ENCODE measurements at places on chromosomes 5 and 9.

DNA sequence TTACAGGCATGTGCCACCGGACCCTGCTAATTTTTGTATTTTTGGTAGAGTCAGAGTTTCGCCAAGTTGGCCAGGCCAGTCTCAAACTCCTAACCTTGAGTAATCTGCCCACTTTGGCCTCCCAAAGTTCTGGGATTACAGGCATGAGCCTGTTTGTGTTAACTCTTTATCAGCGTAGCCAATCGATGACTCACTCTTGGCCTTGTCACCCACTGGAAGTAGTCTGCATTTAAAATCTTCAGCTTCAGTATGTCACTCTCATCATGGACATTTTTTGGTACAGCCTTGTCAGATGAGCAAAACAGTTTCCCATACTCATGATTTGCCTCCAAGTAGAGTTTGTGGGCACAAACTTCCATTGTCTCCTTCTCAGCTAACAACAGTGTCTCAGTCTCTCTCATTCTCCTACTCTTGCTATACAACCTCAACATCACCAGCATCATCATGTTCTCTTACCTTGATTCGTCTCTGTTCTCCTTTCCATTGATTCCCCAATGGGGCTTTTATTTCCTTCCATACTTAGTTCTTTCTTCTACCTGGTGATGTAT, 22.5 kb downstream of the MUSK start:
- peak; percentile 31 for DNase-seq

DNA sequence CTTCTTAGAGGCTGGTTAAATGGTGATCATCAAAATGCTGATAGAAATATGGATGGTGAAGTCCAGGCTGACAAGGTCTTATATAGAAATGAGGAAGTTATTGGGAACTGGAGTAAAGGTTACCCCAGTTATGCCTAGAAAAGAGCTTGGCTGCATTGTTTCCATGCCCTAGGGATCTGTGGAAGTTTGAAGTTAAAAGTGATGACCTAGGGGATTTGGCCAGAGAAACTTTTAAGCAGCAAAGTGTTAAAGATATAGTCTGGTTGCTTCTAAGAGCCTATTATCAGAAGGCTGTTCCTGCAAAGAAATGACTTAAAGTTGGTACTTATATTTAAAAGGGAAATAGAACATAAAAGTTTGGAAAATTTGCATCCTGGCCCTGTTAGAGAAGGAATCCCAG, 200.3 kb downstream of the ICE1 start:
- no peak for DNase-seq

- no peak for DNase-seq
These were observed 31.8 kb downstream of the PTGES start for GRCh38 chr9:129720865-129721545.

- DNase-seq, result peak; percentile 4
These were observed 42.9 kb downstream of the ADGRV1 start for GRCh38 chr5:90601468-90601867.

DNA sequence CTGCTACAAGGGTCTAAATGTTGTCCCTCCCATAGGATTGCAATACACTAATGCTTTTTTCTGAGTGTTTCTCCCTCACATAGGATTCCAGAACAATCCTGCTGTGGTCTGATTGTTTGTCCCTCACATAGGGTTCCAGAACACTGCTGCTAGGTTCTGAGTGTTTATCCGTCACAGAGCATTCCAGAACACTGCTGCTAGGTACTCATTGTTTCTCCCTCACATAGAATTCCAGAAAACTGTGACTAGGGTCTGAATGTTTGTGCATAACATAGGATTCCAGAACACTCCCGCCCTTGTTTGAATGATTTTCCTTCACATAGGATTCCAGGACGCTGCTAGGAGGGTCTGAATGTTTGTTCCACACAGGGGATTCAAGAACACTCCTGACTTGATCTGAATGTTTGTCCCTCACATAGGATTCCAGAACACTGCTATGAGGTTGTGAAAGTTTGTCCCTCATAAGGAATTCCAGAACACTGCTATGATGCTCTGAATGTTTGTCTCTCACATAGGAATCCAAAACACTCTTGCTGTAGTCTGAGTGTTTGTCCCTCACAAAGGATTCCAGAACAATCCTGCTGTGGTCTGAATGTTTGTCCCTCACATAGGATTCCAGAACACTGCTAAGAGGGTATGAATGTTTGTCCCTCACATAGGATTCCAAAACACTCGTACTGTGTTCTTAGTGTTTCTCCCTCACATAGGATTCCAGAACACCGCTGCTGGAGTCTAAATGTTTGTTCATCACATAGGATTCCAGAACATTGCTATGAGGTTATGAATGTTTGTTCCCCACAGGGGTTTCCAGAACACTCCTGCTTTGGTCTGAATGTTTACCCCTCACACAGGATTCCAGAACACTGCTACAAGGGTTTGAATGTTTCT, 213.5 kb downstream of the FOXD4L6 start:
- no peak for DNase-seq

- no peak for DNase-seq
These were observed 1325.0 kb upstream of the DMAC1 start for GRCh38 chr9:9124616-9125015.

GRCh38 chr5:173027905-173028304, 28.2 kb upstream of the CREBRF start:
- DNase-seq, result no peak

DNA sequence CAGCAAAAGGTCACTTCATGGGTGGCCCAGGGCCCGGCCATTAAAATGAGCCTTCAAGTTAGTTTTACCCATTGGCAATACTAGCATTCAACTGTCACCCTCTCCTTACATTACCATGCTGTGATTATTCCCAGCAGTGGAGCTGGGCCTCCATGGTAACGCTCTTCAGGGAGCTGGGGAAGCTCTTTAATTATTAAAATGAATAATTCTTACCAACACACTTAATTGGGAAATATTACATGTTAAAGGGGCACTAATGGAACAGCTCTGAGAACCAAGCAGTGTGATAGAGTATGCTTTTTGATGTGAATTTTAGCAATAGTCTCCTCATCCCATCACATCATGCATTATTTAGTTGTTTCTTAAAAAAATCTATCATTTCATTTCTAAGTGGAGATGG, 187.2 kb downstream of the CEMIP2 start:
- no peak for DNase-seq

- no peak for DNase-seq
These were observed 16.9 kb downstream of the DIMT1 start for GRCh38 chr5:62386824-62387223.

GRCh38 chr5:162800301-162800700, 637.1 kb upstream of the CCNG1 start:
- DNase-seq, result no peak

DNA sequence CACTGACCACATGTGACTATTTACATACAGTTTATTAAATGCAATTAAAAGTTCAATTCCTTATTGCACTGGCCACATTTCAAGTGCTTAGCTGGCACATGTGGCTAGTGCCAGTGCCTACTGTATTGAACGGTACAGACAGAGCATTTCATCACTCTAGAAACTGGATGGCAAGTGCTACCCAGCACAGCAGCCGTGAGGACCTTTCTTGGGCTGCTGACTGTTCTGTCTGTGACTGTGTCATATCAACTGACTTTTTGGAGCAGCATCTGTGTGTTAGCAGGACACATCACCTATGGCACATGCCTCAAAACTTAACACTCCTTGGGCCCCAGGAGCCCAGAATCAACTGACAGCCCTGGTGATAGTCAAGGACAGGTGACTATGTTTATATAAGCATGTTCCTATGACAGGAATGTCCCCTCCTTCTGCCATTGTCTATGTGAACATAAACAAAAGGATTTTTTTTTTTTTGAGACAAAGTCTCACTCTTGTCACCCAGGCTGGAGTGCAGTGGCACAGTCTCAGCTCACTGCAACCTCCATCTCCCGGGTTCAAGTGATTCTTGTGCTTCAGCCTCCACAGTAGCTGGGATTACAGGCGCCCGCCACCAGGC, 8.9 kb downstream of the IRF1 start:
- no peak for DNase-seq

GRCh38 chr5:51466214-51466613, 83.0 kb downstream of the ISL1 start:
- DNase-seq, result no peak

DNA sequence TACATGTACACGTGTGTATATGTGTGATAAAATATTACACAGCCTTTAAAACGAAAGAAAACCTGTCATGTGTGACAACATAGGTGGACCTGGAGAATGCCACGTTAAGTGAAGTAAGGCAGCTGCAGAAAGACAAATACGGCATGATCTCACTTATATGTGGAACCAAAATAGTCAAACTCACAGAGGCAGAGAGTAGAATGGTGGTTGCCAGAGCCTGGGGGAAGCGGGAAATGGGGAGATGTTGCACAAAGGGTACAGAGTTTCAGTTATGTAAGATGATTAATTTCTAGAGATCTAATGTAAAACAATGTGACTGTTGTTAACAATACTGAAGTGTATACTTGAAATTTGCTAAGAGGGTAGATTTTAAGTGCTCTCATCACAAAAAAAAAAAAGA, 34.8 kb downstream of the ADAMTS12 start:
- no peak for DNase-seq

DNA sequence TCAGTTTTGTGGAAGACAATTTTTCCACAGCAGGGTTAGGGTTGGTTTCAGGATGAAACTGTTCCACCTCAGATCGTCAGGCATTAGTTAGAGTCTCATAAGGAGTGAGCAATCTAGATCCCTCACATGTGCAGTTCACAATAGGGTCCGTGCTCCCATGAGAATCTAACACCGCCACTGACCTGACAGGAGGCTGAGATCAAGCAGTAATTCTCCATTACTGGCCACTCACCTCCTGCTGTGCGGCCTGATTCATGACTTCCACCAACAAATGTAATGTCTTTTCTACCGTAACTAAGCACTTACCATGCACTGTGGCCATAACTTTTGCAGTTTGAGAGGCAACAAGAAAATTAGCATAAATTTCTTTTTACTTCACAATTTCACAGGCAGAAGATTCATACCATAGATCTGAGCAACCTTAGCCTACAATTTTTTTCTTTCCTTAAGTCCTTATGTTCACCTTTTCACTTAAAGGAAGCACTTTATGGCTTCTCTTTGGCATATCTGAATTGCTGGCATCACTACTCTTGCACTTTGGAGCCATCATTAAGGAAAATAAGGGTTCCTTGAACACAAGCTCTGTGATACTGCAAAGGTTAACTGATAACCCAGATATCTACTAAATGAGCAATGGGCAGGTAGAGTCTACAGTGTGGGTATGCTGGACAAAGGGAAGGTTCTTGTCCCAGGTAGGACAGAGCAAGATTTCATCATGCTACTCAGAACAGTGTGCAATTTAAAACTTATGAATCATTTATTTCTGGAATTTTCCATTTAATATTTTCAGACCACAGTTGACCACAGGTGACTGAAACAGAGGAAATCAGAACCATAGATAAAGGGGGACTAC, 83.0 kb upstream of the IFNK start:
- DNase-seq, result no peak

DNA sequence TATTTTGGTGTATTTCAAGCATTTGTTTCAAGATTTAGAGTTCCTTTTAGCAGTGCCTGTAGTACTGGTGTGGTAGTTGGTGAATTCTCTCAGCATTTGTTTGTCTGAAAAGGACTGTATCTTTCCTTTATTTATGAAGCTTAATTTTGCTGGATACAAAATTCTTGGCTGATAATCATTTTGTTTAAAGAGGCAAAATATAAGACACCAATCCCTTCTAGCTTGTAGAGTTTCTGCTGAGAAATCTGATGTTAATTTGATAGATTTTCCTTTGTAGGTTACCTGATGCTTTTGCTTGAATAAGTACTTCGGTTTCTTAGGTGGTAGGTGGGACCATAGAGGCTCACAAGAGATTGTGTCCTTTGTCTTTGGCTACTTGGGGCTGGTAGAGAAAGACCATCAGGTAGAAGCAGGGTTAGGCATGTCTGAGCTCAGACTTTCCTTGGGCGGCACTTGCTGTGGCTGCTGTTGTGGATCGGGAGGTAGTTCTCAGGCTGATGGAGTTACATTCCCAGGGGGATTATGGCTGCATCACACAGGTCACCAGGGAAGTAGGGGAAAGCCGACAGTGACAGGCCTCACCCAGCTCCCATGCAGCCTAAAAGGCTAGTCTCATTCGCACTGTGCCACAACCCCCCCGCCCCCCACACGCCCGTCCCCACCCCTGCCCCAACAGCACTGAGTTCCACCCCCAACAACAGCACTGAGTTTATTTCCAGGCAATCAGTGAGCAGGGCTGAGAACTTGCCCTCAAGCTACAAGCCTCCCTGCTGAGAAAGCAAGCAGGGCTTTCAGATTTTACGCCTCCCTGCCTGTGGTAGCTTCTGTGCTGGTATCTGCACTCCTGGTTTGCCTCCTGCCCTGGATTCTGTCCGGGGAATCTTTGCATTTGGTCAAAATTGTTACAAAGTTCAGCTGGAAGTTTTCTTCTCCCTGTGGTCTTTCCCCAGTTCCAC, 127.1 kb upstream of the GLRA1 start:
- no peak for DNase-seq

DNA sequence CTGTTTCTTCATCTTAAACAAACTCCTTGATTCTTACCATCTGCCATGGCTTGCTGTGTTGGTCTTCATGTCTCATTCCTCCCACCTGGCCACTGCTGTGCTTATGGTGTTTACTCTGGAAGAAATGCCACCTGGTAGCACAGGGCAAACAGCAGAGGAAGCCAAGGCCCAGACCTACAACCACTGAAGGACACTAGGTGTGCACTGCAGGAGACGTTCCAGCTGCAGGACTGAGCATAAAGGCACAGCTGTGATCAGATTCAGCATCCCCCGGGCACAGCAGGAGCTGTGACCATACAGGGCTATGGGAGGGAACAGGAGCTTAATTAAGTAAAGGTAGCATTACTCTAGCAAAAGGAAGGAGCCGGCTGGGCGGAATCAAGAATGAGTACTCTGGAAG, 12.6 kb upstream of the GNAQ start:
- DNase-seq, result no peak

- no peak for DNase-seq
These were observed 157.3 kb downstream of the PPP2R2B start for GRCh38 chr5:146721073-146721815.

Measured in NB4 (cell line).